ENCODE measurements at places on chromosomes 3 and 15.

- peaks cover 8% of the 10 kb centered on the region for H3K4me1 ChIP-seq
- H3K4me3 ChIP-seq: no peak overlapping the region
- H3K27ac ChIP-seq: no peak overlapping the region
- no peaks in the 10 kb centered on the region for H3K27me3 ChIP-seq
- no peaks in the 10 kb centered on the region for H3K36me3 ChIP-seq
Measured at GRCh38 chr3:190003681-190004123, 117.0 kb downstream of the P3H2 start.

- H3K27ac ChIP-seq: no peak overlapping the region
- DNase-seq: no peak
- H3K4me1 ChIP-seq: no peaks in the 10 kb centered on the region
- H3K27me3 ChIP-seq: no peaks in the 10 kb centered on the region
Measured at GRCh38 chr3:108322352-108322751, 26.0 kb downstream of the HHLA2 start.

DNA sequence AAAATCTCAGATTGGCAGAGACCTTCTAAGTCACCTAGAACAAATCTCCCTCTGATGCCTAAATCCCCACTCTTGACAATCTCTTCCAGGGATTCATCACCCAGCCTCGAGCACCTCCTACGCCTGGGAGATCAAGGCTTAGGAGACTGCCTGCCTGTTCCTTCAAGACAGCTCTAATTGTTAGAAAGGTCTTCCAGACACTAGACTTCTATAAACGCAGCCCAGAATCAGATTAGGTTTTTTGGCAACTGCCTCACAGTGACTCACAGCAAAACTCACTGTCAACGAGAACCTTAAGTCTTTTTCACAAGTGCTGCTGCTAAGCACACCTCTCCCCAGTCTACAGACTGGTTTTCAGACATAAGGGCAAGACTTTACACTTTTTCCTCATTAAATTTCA lies 23.1 kb downstream of the SRGAP3 start:
- H3K4me1 ChIP-seq: peaks cover 69% of the 10 kb centered on the region
- no peaks in the 10 kb centered on the region for H3K27me3 ChIP-seq
- H3K27ac ChIP-seq: peak overlapping the region; percentile 7
- DNase-seq: no peak

DNA sequence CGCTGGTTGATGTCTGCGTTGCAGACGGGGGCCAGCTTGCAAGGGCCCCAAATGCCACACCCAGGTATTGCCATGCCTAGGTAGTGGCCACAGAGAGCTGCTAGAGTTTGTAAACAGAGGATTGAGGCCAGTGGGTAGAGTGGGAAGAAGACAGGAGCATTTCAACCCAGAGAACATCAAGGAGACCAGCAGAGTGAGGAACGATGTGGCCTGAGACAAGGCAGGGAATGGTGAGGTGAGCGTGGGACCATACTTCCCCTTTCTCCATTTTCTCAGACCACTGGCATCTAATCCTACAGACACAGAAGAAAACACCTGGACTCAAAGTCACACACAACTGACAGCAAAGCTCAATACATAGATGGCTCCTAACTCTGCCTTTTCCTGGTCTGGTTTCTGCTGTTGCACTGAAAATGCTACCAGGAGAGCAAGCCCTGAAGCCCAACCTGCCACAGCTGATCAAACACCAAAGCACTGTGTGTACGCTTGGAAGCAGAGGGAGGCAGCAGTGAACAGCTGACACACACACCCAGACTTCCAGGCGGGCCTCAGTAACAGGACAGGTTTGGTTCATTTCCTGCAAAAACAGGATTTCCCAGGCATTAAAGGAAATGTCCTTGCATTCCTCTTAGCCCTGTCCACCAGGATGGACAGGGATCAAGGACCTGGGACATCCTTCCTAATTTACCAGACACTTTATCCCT lies 1.6 kb downstream of the FAM174B start:
- peaks cover 14% of the 10 kb centered on the region for H3K4me1 ChIP-seq
- peaks cover 42% of the 10 kb centered on the region for H3K27me3 ChIP-seq
- peak overlapping the region; percentile 89 for H3K4me3 ChIP-seq
- peaks cover 10% of the 10 kb centered on the region for H3K36me3 ChIP-seq
- no peak overlapping the region for H3K27ac ChIP-seq
- DNase-seq: no peak

DNA sequence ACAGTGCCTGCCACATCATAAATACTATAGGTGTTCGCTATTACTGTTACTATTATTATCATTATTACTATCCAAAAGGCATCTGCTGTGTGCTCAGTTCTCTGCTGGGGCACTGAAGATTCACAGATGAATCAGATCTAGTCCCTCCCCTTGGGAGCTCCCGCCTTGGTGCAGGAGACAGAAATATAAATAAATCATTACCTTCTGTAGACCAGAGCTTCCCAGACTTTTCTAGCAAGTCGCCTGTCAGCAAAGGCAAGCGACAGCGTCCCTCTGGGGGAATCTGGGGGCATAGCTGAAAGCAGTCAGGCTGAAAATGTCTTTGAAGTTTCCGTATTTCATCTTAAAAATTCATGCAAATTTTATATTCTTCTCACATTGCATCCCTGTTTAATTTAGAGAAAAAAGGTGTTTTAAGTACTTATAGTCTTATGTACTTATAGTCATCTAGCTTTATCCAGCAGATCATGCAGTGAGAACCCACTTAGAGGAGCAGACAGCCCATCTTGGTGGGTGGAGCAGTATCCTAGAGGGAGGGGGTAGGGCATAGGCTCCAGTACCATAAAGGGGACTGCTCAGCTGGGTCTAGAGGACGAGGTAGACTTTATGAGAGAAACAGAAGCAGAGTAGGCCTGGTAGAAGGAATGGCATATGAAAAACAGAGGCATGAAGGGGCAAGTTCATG lies 10.4 kb upstream of the BRPF1 start:
- no peak overlapping the region for H3K4me3 ChIP-seq
- DNase-seq: no peak
- no peaks in the 10 kb centered on the region for H3K36me3 ChIP-seq
- H3K27me3 ChIP-seq: peaks cover 62% of the 10 kb centered on the region

GRCh38 chr3:160796089-160796812 lies 40.2 kb downstream of the PPM1L start:
- H3K36me3 ChIP-seq: no peaks in the 10 kb centered on the region
- H3K27me3 ChIP-seq: no peaks in the 10 kb centered on the region
- H3K27ac ChIP-seq: no peak overlapping the region
- DNase-seq: no peak
- H3K4me3 ChIP-seq: no peak overlapping the region

DNA sequence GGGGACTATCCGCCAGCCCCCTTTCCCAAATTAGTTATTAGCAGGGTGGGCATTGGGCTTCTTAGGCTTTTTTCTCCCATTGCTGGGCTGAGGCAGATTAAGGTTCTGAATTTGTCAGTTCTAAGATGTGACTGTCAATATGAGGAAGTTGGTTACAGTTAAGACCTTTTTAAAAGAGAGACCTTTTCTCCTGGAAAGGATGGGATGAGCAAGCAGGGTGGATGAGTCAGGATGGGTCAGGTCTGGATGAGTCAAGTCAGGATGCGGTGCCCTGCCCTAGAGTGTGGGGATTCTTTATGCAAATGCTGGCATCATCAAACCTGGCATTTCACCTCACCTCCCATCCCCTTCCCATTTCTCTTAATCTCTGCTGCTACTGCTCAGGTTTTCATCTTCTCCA lies 1.9 kb downstream of the AEN start:
- no peak for DNase-seq
- H3K4me3 ChIP-seq: peak overlapping the region; percentile 98
- no peaks in the 10 kb centered on the region for H3K36me3 ChIP-seq
- H3K27me3 ChIP-seq: no peaks in the 10 kb centered on the region

DNA sequence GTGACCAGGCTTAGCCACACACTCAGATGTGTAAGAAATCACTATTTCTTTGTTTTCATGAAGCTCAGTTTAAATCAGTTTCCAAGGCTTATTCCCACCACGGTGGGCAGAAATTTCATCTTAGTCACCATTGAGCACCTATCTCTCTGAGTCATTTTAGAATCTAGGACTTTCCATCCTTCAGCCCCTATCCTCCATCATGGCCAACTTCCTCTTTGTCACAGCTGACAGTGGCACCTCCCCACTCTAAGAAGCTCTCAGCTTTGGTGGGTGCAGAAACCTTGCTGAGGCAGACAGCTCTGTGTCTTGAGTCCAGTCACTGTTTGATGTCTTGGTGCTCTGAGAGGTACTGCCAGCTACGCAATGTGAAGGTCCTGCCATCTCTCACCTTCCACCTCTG lies 32.9 kb downstream of the SNTN start:
- no peak overlapping the region for H3K4me3 ChIP-seq
- peaks cover 19% of the 10 kb centered on the region for H3K4me1 ChIP-seq
- H3K27me3 ChIP-seq: no peaks in the 10 kb centered on the region
- no peak overlapping the region for H3K27ac ChIP-seq
- no peak for DNase-seq
- H3K36me3 ChIP-seq: peaks cover 7% of the 10 kb centered on the region

DNA sequence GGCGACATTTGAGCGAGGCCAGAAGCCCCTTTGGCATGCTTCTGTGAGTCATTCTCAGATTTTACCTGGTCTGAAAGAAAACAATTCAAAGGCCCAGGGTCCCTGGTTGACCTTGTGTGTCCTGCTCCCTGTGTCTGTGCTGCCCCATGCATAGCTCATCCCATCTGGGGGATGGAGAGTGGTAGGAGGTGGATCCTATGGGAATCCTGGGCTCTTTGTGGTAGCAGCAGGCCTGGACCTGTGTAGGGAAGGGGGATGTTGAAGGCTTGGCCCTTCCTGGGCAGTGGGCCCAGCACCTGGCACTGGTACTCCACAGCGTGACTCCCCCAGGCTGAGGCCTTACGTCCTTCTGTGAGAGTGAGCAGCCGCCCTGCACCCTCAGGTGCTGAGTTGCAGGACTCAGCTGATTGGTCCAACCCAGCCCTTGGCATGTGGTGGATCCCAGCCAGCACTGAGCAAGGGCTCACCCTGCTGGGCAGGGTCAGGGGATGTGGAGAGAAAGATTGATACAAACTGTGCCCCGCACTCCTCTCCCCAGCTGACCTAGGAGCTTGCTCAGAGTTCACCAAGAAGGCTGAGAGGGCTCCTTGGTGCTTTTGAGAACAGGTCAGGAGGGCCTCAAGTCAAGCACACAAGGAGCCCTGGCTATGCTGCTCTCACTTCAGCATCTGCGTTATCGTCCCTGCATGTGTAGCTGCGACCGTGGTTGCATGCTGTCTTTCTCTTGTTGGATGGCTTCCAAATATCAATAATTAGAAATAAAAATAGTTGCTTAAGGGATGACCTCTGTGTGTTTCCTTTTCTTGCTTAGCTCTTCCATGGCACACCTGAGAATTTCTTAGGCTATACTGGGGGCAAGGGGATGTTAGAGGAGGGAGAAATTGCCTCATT lies 21.4 kb upstream of the JMJD7 start:
- no peaks in the 10 kb centered on the region for H3K27me3 ChIP-seq

DNA sequence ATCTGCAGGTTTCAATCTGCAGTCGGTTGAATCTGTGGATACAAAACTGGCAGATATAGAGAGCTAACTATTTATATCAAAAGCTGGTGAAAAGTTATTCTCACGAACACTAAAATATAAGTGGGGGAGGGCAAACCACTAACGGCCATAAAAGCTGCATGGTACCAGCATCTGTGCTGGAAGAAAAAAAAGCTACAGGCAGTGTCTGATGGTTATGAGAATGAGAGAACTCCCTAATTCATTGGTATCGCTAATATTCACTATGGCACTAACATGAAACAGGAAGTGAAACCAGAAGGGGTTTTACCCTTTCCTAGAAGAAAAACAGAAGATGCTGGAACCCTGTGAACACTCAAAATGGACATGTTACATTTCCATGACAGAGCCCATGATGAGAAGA lies 15.9 kb downstream of the CEP70 start:
- no peaks in the 10 kb centered on the region for H3K27me3 ChIP-seq
- no peak overlapping the region for H3K4me3 ChIP-seq
- no peak for DNase-seq

DNA sequence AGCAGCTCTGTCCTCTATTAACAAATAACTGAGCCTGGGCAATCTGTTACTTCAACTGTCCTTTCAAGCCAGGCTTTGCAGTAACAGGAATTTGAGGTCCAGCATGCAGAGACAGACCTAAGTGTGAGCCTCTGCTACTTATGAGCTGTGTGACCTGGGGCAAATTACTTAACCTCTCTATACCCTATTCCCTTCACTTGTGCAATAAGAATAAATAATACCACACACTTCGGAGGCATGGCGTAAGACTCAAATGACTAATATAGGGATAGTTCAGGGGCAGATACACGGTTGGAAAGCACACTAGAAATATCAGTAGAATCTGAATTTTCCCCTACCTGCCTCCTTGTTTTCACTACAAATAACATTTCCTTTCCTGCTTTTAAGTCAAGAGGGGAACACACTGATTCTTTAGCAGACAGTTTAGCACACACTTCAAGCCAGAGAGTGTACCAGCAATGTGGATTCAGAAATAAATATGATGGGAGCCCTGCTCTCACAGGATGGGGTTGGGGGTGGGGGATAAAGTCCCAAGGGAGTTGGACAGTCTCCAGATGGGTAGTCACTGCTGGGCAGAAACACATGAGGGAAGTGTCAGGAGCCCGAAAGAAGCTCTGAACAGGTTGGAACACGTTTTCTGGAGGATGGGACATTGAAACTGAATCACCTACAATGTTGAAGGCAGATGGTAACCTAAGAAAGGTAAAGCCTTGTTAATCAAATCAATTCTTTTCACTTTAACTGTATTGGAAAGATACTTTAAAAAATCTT lies 61.8 kb upstream of the RBP1 start:
- no peaks in the 10 kb centered on the region for H3K4me1 ChIP-seq
- no peak overlapping the region for H3K4me3 ChIP-seq
- no peaks in the 10 kb centered on the region for H3K36me3 ChIP-seq
- no peak overlapping the region for H3K27ac ChIP-seq
- no peak for DNase-seq

DNA sequence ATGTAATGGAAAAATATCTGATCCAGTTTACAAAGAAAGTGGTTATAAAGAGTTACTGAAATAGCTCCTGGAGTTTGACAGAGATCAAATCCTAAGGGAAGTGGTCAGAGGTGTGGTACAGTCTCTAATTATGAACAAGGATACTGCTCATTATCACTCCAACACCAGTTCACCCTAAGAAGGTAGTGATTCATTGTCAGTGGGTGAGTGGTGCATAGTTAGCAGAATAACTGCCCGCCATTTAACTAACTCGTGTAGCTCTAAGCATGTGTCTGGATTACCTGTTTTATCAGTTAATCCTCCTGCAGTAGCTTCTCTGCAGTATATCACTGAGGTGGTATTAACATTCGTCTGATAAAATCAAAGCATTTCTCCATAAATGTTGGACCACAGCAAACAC lies 700.1 kb downstream of the NLGN1 start:
- peaks cover 8% of the 10 kb centered on the region for H3K4me1 ChIP-seq
- no peaks in the 10 kb centered on the region for H3K27me3 ChIP-seq
- no peak overlapping the region for H3K4me3 ChIP-seq
- DNase-seq: no peak
- H3K36me3 ChIP-seq: no peaks in the 10 kb centered on the region
- H3K27ac ChIP-seq: no peak overlapping the region

GRCh38 chr3:148816427-148816826 lies 11.2 kb upstream of the CPB1 start:
- H3K36me3 ChIP-seq: peaks cover 6% of the 10 kb centered on the region
- DNase-seq: no peak
- no peak overlapping the region for H3K27ac ChIP-seq
- H3K27me3 ChIP-seq: no peaks in the 10 kb centered on the region
